ENCODE measurements at places on chromosomes 7 and 10. TPM values are rescaled to one million over a fixed set of nuclear protein-coding genes. Genes with fewer than 3 reads are reported as not detected.

Gene CYP3A7
- polyA plus RNA-seq = not detected

Gene POM121L12
- polyA plus RNA-seq = not detected

Gene ITPRID1
- not detected for polyA plus RNA-seq

Gene LOXL4
- 1.4 TPM for polyA plus RNA-seq

Gene PTPRN2
- polyA plus RNA-seq = 3.9 TPM

Gene KIAA1549
- polyA plus RNA-seq = 3.6 TPM

Gene P4HA1
- polyA plus RNA-seq = 34.8 TPM

Gene PAXIP1
- polyA plus RNA-seq = 9.2 TPM

- H3K36me3 ChIP-seq = no peaks in the 10 kb centered on the region
- no peaks in the 10 kb centered on the region for H3K4me1 ChIP-seq
- peaks cover 23% of the 10 kb centered on the region for H3K27me3 ChIP-seq
Observed at GRCh38 chr7:16491148-16491547, 25.6 kb upstream of the SOSTDC1 start.

- H3K4me3 ChIP-seq = no peak overlapping the region
- no peak for DNase-seq
- no peaks in the 10 kb centered on the region for H3K36me3 ChIP-seq
- no peak overlapping the region for H3K27ac ChIP-seq
- peaks cover 2% of the 10 kb centered on the region for H3K4me1 ChIP-seq
Observed at GRCh38 chr7:81605493-81605892, 164.4 kb downstream of the HGF start.

GRCh38 chr10:111747751-111748150, 435.8 kb downstream of the GPAM start:
- H3K36me3 ChIP-seq = no peaks in the 10 kb centered on the region
- H3K4me1 ChIP-seq = no peaks in the 10 kb centered on the region
- no peak overlapping the region for H3K27ac ChIP-seq
- no peak for DNase-seq
- no peaks in the 10 kb centered on the region for H3K27me3 ChIP-seq
- no peak overlapping the region for H3K4me3 ChIP-seq

DNA sequence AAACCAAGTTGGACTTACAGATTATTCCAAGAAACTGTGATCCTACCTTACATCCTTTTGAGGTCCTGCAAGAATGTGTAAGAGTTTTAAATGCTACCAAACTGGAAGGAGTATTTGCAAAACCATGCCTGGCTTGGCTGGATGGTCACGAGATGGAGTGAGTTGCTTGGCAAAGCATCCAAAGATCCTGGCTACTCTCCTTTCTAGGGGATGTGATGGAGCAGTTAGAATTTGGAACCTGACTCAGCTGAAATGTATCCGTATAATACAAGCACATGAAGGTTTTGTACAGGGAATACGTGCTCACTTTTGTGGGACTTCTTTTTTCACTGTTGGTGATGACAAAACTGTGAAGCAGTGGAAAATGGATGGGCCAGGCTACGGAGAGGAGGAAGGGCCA, 13.3 kb upstream of the SYPL1 start:
- peaks cover 12% of the 10 kb centered on the region for H3K4me1 ChIP-seq
- no peak overlapping the region for H3K4me3 ChIP-seq
- DNase-seq = no peak
- no peaks in the 10 kb centered on the region for H3K36me3 ChIP-seq

- no peak for DNase-seq
- no peak overlapping the region for H3K4me3 ChIP-seq
- H3K27me3 ChIP-seq = no peaks in the 10 kb centered on the region
- no peaks in the 10 kb centered on the region for H3K4me1 ChIP-seq
Observed at GRCh38 chr10:36817898-36818297, 307.5 kb upstream of the ANKRD30A start.

- H3K4me3 ChIP-seq = no peak overlapping the region
- no peaks in the 10 kb centered on the region for H3K4me1 ChIP-seq
- H3K27ac ChIP-seq = no peak overlapping the region
- H3K36me3 ChIP-seq = no peaks in the 10 kb centered on the region
- H3K27me3 ChIP-seq = no peaks in the 10 kb centered on the region
Observed at GRCh38 chr7:158591944-158592343, 4.3 kb upstream of the PTPRN2 start.

- H3K36me3 ChIP-seq = no peaks in the 10 kb centered on the region
- no peaks in the 10 kb centered on the region for H3K4me1 ChIP-seq
- DNase-seq = no peak
- no peak overlapping the region for H3K27ac ChIP-seq
- no peaks in the 10 kb centered on the region for H3K27me3 ChIP-seq
Observed at GRCh38 chr10:21082206-21082605, 185.1 kb upstream of the NEBL start.

DNA sequence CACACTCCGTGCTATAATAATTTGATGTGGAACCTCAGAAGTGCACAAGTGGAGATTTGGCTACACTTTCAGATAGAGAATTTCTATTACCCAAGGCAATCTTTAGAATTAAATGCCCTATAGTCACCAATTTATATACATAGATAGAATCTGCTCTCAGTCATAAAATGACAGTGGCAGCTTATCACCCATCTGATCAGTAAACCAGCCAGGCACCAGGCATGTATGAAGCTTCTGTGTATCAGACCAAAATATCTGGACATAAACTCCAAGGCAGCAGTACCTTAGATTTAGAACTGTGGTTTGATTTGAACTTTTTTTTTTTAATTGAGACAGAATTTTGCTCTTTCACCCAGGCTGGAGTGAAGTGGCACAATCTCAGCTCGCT, 180.9 kb downstream of the IPMK start:
- no peaks in the 10 kb centered on the region for H3K4me1 ChIP-seq
- H3K27me3 ChIP-seq = no peaks in the 10 kb centered on the region
- H3K4me3 ChIP-seq = no peak overlapping the region
- H3K27ac ChIP-seq = no peak overlapping the region
- no peak for DNase-seq

DNA sequence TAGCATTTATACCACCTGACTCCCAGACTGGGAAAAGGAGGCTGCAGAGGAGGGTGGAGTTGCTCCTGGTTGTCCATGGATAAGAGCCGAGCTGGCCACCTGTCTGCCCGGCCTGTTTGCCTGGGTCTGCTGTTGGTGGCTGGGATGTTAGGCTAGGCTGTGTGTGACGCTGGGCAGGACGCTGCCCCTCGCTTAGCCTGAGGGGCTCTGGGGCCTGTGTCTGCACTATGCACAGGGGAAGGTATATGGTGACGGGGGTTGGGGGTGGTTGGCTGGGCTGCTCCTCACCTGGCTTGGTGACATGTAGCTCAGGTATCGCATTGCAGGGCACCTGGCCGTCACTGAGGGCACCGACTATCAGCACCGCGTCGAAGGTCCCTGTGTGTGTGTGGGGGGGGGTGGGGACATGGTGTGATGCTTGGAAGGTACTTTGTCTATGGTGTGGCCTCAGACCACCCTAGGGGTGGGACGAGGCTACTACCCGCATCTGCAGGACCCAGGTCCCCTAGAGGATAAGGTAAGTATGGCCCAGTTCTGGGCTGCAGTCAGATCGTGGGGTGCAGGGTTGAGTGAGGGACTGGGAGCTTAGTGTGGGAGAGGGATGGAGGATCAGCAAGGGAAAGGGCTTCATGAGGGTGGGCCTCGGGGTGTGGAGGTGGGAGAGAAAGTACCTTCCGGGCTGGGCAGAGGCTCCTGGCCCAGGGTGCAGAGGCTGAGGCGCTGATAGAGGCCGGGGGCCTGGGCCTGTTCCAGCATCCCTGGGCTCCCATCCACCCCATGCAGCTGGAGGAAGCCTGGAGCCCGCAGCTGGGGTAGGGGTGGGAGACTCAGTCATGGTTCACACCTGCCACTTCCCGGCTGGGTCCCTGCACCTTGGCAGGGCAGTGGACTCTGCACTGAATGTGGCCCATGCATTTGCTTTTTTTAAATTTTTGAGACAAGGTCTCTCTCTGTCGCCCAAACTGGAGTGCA, 2.3 kb downstream of the METTL27 start:
- no peaks in the 10 kb centered on the region for H3K4me1 ChIP-seq
- DNase-seq = peak; percentile 72
- no peaks in the 10 kb centered on the region for H3K36me3 ChIP-seq
- no peak overlapping the region for H3K4me3 ChIP-seq
- no peaks in the 10 kb centered on the region for H3K27me3 ChIP-seq
- no peak overlapping the region for H3K27ac ChIP-seq

GRCh38 chr10:69337296-69338132, 59.2 kb downstream of the HK1 start:
- no peaks in the 10 kb centered on the region for H3K36me3 ChIP-seq
- no peak overlapping the region for H3K27ac ChIP-seq
- peaks cover 43% of the 10 kb centered on the region for H3K4me1 ChIP-seq
- DNase-seq = peak; percentile 41
- no peak overlapping the region for H3K4me3 ChIP-seq

DNA sequence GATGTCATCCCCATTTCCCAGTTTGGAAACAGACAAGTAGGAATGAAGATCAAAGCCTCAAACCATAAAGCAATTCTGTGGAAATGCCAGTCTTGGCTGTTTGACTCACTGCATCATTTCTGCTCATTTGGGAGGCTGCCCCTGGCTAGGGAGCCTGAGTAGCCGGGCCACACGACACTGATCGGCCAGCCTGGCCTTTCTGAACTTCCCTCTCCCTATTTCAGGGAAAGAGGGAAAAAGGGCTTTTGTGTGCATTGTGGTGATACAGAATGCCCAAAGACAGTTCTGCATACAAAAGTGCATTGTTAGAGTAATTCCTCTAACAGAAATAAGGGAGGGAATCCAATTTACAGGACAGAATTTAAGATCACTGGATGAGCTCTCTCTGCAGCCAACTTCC, 41.7 kb upstream of the OPALIN start:
- H3K27me3 ChIP-seq = peaks cover 23% of the 10 kb centered on the region
- DNase-seq = no peak
- H3K36me3 ChIP-seq = no peaks in the 10 kb centered on the region
- no peak overlapping the region for H3K4me3 ChIP-seq

- no peaks in the 10 kb centered on the region for H3K36me3 ChIP-seq
- peak overlapping the region; percentile 47 for H3K4me3 ChIP-seq
- peak; percentile 14 for DNase-seq
- no peaks in the 10 kb centered on the region for H3K4me1 ChIP-seq
- H3K27me3 ChIP-seq = no peaks in the 10 kb centered on the region
Observed at GRCh38 chr10:53601260-53601875, 828.8 kb upstream of the MBL2 start.

DNA sequence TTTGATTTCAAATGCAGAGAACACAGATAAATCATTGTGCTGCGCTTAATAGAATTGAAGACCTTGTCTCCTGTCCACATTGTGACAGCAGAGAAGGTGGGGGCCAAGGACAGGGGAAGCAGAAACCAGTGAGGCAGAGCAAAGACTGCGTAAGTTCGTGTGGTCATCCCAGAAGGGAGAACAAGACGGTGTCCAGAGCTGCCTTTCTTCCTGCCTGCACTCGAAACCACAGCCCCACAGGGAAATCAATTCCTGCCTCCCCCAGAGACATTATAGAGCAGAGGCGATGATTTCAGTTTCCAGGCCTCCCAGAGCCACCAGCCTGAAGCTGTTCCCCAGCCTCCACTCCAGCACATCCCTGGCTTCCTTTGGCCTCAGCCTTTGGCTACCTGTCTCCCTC, 39.7 kb upstream of the UCN3 start:
- no peaks in the 10 kb centered on the region for H3K36me3 ChIP-seq
- no peak for DNase-seq
- no peak overlapping the region for H3K27ac ChIP-seq
- H3K27me3 ChIP-seq = peaks cover 12% of the 10 kb centered on the region
- no peaks in the 10 kb centered on the region for H3K4me1 ChIP-seq

GRCh38 chr10:44195112-44196007, 189.5 kb downstream of the CXCL12 start:
- H3K4me3 ChIP-seq = no peak overlapping the region
- no peak for DNase-seq
- H3K4me1 ChIP-seq = no peaks in the 10 kb centered on the region
- no peaks in the 10 kb centered on the region for H3K27me3 ChIP-seq
- peak overlapping the region; percentile 36 for H3K27ac ChIP-seq
- no peaks in the 10 kb centered on the region for H3K36me3 ChIP-seq

GRCh38 chr10:7350541-7351195, 60.2 kb downstream of the SFMBT2 start:
- no peaks in the 10 kb centered on the region for H3K4me1 ChIP-seq
- no peak overlapping the region for H3K27ac ChIP-seq
- no peak for DNase-seq
- no peaks in the 10 kb centered on the region for H3K27me3 ChIP-seq

GRCh38 chr7:356087-356486, 66.1 kb downstream of the FOXL3 start:
- no peak overlapping the region for H3K27ac ChIP-seq
- no peak for DNase-seq
- H3K4me3 ChIP-seq = no peak overlapping the region
- H3K36me3 ChIP-seq = no peaks in the 10 kb centered on the region

DNA sequence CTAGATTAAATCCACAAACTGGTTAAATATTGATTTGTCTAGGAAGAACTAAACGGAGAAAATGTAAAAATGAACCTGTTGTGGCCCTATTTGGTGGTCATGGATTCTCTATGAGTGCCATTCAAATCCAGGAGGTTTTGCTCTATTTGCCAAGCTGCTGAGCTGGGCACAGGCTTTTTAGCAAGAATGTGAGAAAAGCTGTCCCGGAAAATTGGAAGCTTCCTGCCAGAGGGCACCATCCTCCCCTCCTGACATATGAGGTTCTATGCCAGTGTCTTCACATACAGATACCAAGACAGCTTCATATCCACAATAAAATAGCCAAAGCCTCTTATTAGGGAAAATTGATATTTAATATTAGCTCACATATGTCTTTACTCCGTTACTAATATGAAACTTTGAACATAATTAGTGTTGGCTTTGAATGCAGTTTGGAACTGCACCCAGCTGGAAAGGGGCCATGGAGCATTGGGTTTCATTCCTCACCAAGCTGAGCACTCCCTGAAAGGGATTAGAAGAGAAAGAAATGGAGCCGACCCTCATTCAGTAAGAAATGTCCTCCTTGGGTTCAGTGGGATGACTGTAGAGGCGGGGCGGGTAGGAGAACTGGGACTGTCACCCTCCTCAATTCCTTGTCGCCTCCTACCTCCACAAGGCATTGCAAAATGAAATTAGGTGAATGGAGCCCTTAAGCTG, 47.8 kb downstream of the NRCAM start:
- no peaks in the 10 kb centered on the region for H3K27me3 ChIP-seq
- H3K4me3 ChIP-seq = no peak overlapping the region
- DNase-seq = no peak
- no peak overlapping the region for H3K27ac ChIP-seq
- no peaks in the 10 kb centered on the region for H3K36me3 ChIP-seq

GRCh38 chr7:22566176-22566575, 66.2 kb upstream of the STEAP1B start:
- peaks cover 6% of the 10 kb centered on the region for H3K27me3 ChIP-seq
- H3K36me3 ChIP-seq = no peaks in the 10 kb centered on the region
- no peak overlapping the region for H3K27ac ChIP-seq
- H3K4me3 ChIP-seq = no peak overlapping the region

GRCh38 chr7:76234931-76235441, 33.3 kb downstream of the SRRM3 start:
- H3K27me3 ChIP-seq = peaks cover 5% of the 10 kb centered on the region
- H3K4me3 ChIP-seq = no peak overlapping the region
- H3K27ac ChIP-seq = no peak overlapping the region
- H3K4me1 ChIP-seq = peaks cover 8% of the 10 kb centered on the region
- peak; percentile 100 for DNase-seq
- H3K36me3 ChIP-seq = no peaks in the 10 kb centered on the region
